Stimulated activated CD4-positive, alpha-beta T cell treated with anti-CD3 and anti-CD28 coated beads, Interleukin-4, amount 100 ng/mL, for 1 hour (primary cell): ENCODE measurements at places on chromosomes 3 and 15.

GRCh38 chr15:47431501-47431900, 285.8 kb upstream of the SEMA6D start:
- no peak for DNase-seq

DNA sequence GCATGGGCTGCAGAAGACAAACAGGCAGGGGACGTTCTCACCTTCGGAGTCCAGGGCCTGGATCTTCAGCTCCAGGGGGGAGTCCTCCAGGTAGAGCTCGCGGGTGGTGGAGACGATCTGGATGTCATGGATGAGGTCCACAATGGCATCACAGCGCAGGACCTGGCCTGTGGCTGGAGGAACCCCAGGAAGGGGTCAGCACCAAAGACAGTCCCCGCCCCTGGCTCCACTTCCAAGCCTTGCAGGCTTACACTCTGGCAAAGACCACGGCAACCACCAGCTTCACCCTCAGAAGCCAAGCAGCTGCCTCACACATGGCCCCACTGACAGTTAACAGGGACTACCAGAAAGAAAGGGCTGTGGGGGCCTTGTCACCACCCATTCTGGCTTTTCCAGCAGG, 22.8 kb downstream of the NUP210 start:
- DNase-seq: no peak

DNA sequence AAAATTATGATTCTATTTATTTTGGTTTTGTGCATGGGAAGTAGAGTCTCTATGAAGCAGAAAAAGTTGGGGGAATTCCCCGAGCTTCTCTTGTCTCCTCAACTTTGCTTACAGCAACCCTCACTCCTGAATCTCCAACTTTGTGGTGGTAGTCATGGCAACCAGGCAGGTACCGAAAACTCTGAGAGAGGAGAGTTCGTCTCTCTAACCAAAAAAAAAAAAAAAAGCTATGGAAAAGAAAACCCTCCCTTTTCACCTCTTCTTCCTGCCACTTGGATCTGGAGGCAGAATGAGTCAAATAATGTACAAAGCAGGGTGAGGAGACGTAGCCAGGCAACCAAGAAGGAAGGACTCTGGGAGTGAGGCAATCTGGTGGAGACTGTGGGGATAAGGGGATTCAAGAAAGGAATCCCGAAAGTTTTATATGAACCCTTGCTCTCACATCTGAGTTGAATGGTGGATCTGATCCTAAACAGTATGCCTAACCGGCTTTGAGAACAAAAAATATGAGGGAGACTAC, 108.1 kb downstream of the PLOD2 start:
- no peak for DNase-seq

DNA sequence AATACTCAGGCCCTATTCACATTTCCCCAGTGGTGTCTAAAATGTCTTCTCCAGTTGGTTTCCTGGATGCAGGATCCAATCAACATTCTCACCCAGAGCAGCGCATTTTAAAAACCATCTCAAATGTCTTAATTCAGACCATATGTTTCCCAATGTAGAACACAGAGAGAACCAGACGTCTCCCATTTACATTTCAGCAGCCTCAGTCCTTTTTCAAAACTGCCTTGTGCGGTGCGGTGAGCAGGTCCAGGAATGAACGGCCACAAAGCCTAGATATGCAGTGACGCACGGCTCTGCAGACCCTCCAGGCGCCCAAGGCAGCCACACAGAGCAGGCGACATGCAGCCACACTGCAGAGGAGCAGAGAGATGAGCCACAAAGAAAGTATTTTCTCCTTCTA, 66.1 kb upstream of the MEX3B start:
- no peak for DNase-seq

DNA sequence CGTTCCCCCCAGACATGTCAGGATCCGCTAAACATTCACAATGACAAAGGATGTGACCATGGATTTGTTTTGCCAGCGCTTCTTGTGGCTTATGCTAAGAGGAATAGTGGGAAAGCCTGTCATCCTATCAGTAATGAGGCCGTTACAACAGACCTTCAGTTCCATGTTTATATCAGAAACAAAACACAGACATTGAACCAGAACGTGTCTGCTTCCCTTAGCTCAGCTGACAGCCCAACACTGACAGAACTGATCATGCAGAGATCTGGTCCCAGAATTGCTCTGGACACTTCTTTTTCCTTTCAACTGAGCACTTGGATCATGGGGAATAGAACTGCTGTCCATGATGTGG, 58.3 kb upstream of the MYZAP start:
- no peak for DNase-seq

- DNase-seq: no peak
Observed at GRCh38 chr15:87739081-87739480, 517.5 kb downstream of the NTRK3 start.

GRCh38 chr3:11826628-11827265, 19.9 kb downstream of the TAMM41 start:
- DNase-seq: no peak

- no peak for DNase-seq
Observed at GRCh38 chr15:80550219-80550907, 144.7 kb upstream of the ABHD17C start.

DNA sequence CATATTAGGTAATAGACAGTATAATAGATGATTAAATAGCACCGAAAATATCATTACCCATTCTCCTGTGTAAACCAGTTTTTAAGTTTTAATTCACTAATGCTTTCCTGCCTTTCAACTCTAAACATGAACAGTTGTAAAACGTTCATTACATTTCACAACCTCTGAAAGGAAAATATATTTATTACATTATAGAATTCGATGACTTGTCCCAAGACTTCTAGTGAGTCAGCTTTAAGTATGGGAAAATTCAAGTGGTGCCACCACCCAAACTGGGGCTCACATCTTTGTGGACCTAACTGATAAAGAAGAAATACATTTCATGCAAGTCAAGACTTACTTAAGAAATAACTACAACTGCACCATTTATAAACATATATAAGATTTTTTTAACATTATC, 2.0 kb downstream of the TRIM59 start:
- no peak for DNase-seq

GRCh38 chr3:24197809-24198208, 252.7 kb downstream of the NR1D2 start:
- DNase-seq: no peak

GRCh38 chr15:96053031-96053780, 277.3 kb upstream of the NR2F2 start:
- no peak for DNase-seq

- DNase-seq: no peak
Observed at GRCh38 chr15:87326269-87326668, 930.3 kb downstream of the NTRK3 start.

DNA sequence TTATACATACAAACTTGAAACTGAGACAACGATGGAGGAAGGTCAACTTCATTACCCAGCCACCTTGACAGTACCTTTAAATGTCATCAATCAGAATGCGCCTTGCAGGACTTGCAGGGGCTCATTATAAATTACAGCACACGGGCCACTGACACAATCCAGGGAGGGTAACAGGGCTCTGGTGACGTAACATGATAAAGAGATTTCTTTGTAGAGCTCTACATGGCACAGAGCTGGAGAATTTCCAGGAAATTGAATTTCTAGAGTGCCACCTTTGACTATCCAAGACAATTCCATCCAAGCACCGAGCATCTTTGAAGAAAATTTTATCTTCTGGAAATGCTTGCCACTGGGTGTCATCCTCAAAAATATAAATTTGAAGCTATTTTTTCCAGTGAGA, 486.0 kb downstream of the FOXP1 start:
- no peak for DNase-seq

- DNase-seq: no peak
Observed at GRCh38 chr15:52098323-52098722, 14.3 kb downstream of the BCL2L10 start.

- no peak for DNase-seq
Observed at GRCh38 chr15:94263341-94264273, 32.2 kb downstream of the MCTP2 start.

GRCh38 chr3:179321668-179322285, 1.1 kb upstream of the ZNF639 start:
- no peak for DNase-seq

- no peak for DNase-seq
Observed at GRCh38 chr3:153619268-153619667, 457.2 kb downstream of the RAP2B start.

- DNase-seq: no peak
Observed at GRCh38 chr3:81198756-81199155, 562.7 kb downstream of the GBE1 start.
